ENCODE measurements at places on chromosomes 6 and 20.

DNA sequence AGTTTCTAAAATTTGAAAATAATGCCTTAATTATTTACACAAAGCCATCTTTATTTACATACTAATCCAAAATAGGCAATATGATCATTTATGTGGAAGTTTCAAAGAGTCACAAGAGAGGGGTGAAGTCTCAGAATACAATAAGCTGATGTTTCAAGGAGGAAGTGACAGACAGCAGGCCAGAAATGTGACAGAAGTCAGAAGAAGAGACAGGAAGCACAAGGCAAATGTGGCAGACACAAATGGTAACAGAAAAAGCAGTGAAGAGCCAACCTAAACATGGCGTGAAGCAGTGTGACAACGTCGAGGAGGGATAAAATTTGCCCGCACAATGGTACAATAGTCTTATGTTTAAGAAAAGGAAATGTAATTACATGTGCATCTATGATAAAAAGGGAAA is 59.8 kb downstream of the SHPRH start:
- no peak for DNase-seq

GRCh38 chr6:7134999-7135745 is 27.4 kb downstream of the RREB1 start:
- no peak for DNase-seq

DNA sequence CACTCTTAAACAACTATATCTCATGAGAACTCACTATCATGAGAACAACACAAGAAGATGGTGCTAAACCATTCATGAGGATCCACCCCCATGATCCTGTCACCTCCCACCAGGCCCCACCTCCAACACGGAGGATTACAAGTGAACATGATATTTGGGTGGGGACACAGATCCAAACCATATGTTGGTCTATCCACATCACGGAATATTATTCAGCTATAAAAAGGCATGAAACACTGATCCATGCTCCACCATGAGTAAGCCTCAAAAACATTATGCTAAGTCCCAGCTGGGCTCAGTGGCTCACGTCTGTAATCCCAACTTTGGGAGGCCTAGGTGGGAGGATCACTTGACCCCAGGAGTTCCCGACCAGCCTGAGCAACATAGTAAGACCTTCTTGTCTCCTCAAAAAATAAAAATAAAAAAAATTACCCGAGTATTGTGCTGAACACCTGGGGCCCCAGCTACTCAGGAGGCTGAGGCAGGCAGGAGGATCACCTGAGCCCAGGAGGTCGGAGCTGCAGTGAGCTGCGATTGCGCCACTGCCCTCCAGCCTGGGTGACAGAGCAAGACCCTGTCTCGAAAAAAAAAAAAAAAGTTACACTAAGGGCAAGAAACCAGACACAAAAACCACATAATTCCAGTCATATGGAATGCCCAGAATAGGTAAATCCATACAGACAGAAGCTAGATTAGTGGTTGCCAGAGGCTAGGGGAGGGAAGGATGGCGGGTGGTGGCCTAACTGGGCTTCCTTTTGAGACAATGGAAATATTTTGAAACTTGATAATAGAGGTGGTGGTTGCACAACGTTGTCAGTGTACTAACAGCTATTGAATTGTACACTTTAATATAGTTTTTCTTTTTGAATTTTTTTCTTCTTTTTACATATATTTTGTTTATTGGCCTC is 43.1 kb downstream of the ZNF217 start:
- DNase-seq, result no peak

- DNase-seq, result no peak
Measured at GRCh38 chr20:45515147-45515913, at the start of gene SPINT3. SPINT3 (minus strand) TSS chr20:45515622; CDS start chr20:45515608, 14 bp downstream.

DNA sequence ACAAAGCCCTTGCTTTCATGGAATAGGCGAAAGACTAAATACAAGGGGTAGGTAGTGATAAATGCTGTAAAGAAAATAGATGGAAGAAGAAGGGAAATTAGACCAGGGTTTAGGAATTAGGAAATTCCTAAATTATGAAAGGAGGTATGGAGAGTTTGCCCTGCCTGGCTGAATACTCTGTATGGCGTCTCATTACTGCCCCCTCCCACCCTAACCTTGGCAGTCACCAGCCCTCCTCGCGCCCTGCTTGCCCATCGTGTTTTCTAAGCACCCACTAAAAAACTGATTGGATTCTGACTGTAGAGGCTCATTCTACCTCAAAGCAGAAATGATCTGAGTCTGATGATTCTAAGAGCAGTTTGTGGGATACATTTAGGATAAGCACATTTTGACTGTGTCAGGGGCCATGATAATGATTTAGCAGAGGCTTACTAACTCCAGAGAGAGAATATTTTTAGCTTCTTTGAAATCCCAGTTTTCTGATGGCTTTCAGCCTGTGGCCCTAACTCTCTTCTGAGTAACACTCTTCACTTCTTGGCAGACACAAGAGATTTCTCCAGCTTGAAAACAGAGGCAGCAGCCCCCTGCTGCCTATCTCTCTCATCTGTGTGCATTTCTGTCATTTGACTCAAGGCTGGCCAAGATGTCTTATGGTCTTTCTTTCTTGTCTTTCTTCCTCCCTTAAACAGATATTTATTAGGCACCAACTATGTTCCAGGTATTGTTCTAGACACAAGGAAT is 1.4 kb upstream of the CHD6 start:
- DNase-seq, result no peak

GRCh38 chr6:35031611-35032529 is 109.3 kb downstream of the TCP11 start:
- no peak for DNase-seq

DNA sequence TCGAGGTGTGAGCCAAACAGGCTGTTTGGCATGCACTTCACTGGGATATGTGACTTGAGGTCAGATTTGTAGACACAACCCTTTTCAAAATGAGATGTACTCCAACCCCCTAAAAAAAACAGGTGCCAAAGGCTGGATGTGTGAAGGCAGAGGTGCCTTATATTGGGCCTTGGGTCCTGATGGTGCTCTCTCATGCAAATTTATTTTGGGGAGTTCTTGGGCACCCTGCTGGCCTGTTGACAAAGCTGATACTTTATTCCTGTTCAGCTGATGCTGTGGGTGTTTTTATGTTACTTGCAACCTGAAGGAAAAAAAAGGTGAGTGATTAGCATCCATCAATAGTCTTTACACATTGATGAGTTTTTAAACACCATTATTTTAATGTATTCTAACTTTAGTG is 121.5 kb downstream of the DNAH8 start:
- no peak for DNase-seq

- DNase-seq, result no peak
Measured at GRCh38 chr20:23690581-23690980, 1.7 kb upstream of the CST4 start.

- no peak for DNase-seq
Measured at GRCh38 chr6:67450641-67451040, 1184.4 kb upstream of the ADGRB3 start.

DNA sequence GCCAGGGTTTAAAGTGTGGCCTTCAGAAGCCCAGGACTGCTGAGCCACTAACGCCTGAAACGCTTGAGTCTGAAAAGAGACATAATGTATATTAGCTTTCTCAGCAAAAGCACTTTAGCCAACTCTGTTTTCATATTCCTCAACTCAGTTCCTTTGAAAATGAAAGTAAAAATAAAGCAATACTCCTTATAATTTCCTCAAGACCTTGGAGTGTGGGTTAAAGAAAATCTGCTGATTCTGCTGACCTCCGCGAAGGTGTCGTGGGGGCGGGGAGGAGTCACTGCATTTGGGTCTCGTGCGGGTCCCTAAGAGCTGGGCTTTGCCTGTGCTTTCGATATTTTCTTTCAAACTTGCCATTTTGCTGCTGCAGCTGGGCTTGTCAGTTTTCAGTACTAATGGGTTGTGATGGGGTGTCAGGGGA is 142.2 kb upstream of the ARID1B start:
- DNase-seq, result no peak

- DNase-seq, result no peak
Measured at GRCh38 chr6:150906641-150907326, 41.3 kb downstream of the MTHFD1L start.

- DNase-seq, result no peak
Measured at GRCh38 chr20:36629719-36630681, 16.0 kb downstream of the SLA2 start.

DNA sequence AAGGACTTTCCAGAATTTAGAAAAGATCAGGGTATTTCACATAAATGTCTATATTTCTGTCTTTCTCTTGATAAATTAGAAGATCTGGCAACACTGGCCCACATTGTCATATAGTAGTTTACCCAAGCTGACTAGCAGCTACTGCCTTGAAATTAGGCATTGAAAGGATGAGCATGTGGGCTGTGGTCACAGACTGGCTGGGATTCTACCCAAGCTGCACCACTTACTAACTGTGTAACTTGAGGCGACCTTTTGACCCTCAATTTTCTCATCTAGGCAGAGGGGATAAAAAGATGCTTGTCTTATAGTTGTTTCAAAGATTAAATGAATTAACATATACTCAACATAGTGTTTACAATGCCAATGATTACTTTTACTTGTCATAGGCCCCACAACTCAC is 152.7 kb upstream of the BMP2 start:
- no peak for DNase-seq

DNA sequence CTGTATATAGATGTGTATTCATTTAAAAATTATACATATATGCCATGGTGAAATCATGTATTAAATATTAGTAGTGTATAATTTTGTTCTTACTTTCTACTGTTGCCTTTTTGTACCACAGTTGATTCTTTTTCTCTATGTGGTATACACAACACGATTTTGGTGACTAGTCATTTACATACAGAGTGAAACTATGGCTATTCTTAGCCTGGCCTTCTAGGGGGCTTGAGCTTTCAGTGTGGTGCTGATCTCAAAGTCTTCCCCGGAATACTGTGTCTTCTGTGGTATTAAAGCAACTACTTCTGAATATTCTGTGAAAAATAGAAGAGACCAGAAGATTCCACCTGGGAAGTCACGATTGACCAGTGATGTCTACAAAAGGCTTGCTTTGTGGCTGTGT is 301.9 kb downstream of the UTRN start:
- no peak for DNase-seq

DNA sequence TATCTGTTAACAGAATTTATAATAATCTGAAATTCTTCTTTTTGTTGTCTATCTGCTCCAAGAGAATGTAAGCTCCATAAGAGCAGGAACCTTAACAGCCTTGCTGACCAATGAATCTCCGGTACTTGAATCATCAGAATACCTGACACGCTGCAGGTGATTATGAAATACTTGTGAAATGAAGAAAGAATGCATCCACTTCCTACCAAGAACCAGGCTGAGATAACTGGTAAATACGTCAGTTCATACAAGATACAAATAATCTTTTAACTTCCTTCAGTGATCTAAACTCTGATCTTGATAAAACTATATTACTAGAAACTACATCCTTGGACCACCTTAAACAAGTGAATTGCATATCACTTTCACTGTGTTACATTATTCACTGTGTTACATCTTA is 116.2 kb downstream of the MAP3K5 start:
- DNase-seq, result peak; percentile 66

GRCh38 chr20:2151858-2152281 is 50.2 kb downstream of the STK35 start:
- no peak for DNase-seq

DNA sequence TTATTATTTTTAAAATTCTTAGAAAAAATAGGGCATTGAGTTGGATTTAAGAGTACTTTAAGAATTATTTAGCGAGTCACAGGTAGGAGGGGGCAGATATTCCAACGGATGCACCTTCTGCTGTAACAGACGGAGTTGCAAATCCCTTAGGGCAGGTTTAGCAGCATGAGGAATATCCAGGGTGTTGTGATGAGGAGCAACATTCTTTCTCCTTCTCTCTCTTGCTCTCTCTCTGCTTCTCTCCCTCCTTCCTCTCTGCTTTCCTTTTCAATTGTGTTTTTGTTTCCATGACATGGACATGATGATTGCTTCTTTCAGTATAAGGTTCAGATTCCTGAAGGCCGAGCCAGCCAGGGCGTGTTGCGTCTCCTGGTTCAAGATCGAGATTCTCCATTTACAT is 28.9 kb downstream of the CDH26 start:
- no peak for DNase-seq

GRCh38 chr6:128379577-128379976 is 140.8 kb downstream of the PTPRK start:
- DNase-seq, result no peak

GRCh38 chr20:19713822-19714578 is 44.1 kb upstream of the RIN2 start:
- no peak for DNase-seq

DNA sequence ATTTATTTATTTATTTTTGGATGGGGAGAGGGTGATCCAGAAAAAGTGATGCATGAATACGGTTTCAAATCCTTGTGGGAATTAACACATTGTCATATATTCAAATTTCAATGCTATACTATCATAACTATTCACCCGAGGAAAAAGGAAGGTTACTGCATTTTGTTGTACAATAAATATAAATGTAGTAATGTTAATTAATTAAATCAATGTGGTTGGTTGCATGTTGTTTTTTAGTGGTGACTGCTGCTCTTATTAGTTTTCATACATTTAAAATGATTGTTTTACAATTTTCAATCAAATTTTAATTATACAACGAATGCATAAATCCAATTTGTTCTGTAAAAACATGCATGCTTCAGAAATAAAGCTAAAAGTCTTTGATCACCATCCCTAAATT is 180.5 kb downstream of the ZFP64 start:
- no peak for DNase-seq

- no peak for DNase-seq
Measured at GRCh38 chr6:88970301-88970700, 6.9 kb upstream of the RNGTT start.

DNA sequence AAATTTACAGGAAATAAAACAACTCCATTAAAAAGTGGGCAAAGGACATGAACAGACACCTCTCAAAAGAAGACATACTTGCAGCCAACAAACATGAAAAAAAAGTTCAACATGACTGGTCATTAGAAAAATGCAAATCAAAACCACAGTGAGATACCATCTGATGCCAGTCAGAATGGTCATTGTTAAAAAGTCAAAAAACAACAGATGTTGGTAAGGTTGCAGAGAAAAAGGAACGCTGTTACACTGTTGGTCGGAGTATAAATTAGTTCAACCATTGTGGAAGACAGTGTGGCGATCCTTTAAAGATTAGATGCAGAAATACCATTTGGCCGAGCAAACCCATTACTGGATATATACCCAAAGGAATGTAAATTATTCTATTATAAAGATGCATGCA is 858.0 kb upstream of the FLRT3 start:
- DNase-seq, result peak; percentile 10

- DNase-seq, result no peak
Measured at GRCh38 chr20:53814060-53814459, 220.4 kb upstream of the ZNF217 start.

- DNase-seq, result no peak
Measured at GRCh38 chr20:35839904-35840303, 68.1 kb downstream of the PHF20 start.

DNA sequence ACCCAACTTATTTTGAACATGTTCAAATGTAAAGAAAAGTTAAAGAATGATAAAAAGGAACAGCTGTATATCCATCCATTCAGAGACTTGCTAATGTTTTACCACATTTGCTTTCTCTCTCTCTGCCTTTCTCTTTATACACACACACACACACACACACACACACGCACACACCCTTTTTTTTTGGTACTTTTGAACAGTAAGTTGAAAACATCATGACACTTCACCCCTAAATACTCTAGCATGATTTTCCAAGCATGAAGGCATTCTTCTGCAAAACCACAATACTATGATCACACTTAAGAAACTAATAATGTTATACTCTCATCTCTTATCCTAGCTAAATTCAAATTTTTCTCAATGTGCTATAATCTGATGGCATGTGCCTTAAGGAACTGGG is 192.3 kb downstream of the UTRN start:
- no peak for DNase-seq

GRCh38 chr6:41984623-41985022 is 43.0 kb upstream of the CCND3 start:
- no peak for DNase-seq

- DNase-seq, result no peak
Measured at GRCh38 chr6:165636402-165637048, 26.5 kb downstream of the PDE10A start.

All from epithelial cell of prostate (primary cell).